Ammon's horn (tissue), 1 donor: ENCODE measurements at places on chromosomes 1 and 21.

DNA sequence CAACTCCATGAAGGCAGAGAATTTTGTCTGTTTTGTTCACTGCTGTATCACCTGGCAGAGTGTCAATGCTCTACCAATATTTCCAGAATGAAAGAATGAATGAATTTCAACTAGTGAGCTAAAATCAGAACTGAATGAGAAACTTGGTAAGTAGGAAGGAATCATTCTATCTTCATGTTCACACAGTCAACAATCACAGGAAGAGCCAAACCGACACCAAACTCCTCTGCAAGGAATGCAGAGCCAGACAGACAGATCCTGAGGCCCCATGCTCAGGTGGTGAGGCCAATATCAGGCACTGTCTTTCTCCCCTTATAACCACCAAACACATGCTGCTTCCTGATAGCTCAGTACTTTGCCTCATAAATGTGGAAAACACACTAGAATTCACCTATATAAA is 139.1 kb downstream of the SLC45A1 start:
- no peak for DNase-seq

GRCh38 chr1:23930270-23930669 is 17.1 kb upstream of the CNR2 start:
- no peak for DNase-seq

- DNase-seq = peak; percentile 76
Observed at GRCh38 chr1:183543619-183544204, 46.5 kb downstream of the NCF2 start.

DNA sequence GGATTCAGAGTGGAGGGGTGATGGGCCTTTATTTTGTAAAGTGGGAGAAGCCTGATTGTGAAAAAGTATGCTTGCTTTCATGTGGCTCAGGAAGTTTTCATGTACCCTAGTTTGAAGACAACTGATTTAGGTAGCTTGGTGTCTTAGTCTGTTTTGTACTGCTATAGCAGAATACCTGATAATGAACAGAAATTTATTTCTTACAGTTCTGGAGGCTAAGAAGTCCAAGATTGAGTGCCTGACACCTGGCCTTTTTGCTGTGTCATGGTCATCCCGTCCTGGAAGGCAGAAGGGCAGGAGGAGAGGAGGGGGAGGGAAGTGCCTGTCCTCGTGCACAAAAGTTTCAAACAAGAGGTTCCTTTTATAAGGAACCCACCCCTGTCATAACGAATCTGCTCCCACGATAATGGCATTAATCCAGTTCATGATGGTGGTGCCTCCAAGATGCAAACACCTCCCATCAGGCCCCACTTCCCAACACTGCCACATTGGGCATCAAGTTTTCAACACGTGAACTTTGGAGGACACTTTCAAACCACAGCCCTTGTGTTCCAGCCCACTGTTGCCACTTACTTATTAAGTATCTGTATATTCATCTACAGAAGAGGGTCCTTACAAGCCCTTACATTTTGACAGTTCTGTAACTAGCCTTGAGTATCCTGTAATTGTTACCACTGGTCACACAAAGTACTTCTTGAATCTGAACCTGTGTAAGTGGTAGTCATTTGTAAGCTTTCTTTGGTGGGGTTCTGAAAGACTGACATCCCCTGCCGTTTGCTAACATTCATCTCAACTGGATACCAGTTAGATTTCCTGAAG is 9.5 kb downstream of the UCK2 start:
- DNase-seq = no peak

GRCh38 chr21:26282058-26282457 is 111.5 kb upstream of the APP start:
- DNase-seq = no peak

GRCh38 chr1:51878308-51878615 is 265 bp downstream of the NRDC start:
- no peak for DNase-seq

- no peak for DNase-seq
Observed at GRCh38 chr1:22376976-22377375, 74.7 kb upstream of the ZBTB40 start.

DNA sequence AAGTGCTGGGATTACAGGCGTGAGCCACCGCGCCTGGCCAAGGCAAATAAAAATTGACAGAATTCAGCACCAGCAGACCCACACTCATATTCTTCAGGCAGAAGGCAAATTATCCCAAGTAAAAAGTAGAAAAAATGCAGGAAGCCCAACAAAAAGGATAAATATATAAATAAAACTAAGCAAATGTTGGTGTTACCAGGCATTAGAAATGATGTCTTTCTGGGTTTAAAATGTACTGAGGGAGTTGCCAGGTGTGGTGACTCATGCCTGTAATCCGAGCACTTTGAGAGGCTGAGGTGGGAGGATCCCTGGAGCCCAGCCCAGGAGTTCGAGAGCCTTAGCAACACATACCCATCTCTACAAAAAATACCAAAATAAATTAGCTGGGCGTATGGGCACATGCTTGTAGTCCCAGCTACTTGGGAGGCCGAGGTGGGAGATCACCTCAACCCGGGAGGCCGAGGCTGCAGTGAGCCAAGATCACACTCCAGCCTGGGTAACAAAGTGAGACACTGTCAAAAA is 6.3 kb downstream of the INTS11 start:
- DNase-seq = peak; percentile 79

- no peak for DNase-seq
Observed at GRCh38 chr21:24903994-24904635, 703.2 kb downstream of the MRPL39 start.

DNA sequence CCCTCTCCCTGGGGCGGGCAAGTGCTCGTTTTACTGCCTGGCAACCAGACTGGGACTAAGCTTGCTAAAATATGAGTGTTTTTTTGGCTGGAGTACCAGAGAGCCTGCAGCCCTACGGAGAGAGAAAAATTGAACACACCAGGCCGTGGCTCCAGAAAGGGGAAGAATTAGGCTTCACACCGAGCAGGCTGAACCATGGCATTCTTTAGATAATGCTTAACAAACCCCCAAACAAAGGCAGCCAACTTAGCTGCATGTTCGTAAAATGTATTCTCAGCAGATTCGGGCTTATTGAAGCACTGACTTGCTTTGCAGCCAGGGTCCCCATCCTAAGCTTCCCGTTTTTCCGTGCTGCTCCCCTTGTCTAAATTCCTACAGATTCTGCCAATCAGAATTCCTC is 76.6 kb downstream of the LMX1A start:
- peak; percentile 24 for DNase-seq

GRCh38 chr1:230208619-230209261 is 141.7 kb downstream of the GALNT2 start:
- DNase-seq = no peak

DNA sequence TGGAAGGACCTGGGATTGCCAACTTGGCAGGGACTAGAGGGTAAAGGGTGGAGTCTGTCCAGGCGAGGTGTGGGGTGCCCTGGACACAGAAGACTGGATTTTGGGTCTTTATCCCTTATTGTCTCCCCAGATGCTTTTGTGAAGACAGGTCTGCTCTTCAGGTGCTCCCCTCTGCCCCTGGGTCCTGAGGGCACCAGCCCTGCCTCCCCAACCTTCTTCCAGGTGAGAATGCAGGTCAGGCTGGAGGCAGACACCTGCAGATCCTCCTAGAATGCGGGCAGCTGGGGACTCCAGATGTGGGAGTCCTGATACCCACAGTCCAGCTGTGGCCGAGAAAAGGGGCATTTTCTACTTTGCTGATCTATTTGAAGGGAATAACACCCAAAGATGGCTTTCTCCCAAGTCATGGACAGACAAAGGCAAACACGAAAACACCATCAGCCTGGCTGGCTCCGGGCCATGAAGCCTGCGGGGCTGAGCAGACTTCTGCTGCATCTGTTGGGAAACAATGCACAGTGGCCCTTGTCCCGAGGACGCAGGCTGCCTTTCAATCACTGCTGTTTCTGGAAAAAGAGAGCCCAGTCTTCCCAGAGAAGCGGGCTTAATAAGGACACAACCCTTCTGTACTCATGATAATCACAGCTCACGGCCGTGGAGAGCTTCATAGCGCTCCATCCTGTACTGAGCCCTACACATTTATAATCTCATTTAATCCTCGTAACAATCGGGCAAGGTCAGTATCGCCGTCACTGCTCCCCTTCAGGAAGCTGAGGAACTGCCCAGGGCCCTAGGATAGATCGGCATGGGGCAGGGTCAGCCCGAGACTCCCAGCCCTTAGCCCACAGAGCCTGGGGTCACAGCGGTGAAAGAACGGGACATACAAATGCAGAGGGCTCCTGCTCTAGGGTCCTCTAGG is 62.0 kb upstream of the ABCG1 start:
- DNase-seq = peak; percentile 98

- no peak for DNase-seq
Observed at GRCh38 chr21:38420140-38420539, 78.1 kb downstream of the ERG start.

DNA sequence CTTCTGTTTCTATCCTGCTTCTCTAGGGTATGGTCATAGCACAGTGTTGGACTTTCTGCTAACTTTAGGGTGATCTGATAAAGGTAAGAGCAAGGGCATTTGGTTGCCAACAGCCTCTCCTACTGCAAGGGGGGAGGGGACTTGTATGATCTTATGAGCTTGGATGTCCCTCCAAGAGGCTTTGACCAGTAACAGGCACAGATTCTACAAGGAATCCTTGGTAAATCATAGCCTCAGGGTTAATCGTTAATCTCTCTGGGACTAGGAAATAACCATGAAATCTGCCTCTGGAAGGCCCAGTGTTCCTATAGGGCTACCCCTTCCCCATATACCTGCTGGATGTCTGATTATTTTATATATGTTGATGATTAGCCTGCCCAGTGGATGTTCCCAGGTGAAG is 134.8 kb upstream of the TNFSF4 start:
- DNase-seq = no peak

GRCh38 chr21:29301691-29302090 is 3.0 kb downstream of the BACH1 start:
- no peak for DNase-seq

- no peak for DNase-seq
Observed at GRCh38 chr1:43171312-43171875, 696 bp downstream of the EBNA1BP2 start.

GRCh38 chr1:217647791-217648190 is 16.6 kb downstream of the SPATA17 start:
- no peak for DNase-seq

- peak; percentile 20 for DNase-seq
Observed at GRCh38 chr1:119647228-119647733, 785 bp downstream of the ZNF697 start.

DNA sequence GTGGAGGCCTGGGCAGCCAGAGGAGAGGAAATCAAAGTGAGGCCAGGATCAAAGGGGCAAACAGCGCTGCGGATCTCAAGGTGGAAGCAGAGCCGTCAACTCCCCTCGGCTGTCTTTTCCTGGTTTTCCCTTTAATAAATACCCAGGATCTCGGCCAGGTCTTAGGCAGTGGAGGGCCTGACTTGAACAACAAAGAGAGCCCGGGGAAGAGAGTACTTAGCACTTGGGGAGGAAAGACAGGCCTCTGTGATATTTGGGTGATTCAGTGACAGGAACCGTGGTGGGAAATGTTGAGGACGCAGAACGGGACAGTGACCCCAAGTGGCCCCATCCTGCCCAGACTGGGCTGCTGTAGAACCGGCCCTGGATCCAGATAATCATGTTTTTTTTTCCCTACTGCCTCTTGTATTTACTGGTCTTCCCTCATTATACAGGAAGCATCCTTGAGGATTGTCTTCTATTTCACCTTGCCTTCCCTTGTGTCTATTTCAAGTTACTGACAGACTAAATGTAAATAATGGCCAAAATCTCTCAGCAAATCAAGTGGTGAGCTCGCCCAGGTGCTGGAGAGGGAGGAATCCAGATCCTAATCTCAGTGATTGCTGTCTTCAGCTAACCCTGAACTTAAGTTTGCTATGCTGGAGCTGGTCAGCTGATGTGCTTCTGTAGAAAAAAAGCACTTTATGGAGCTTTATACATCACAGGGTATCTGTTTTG is 2.8 kb upstream of the MIXL1 start:
- DNase-seq = no peak

GRCh38 chr1:24151175-24151533 is 8.2 kb upstream of the IL22RA1 start:
- no peak for DNase-seq

- DNase-seq = no peak
Observed at GRCh38 chr21:33339918-33340317, 15.1 kb downstream of the IFNAR1 start.

- no peak for DNase-seq
Observed at GRCh38 chr1:78178816-78179215, 133.1 kb downstream of the GIPC2 start.

- DNase-seq = no peak
Observed at GRCh38 chr1:8154621-8155052, 128.5 kb upstream of the ERRFI1 start.

- no peak for DNase-seq
Observed at GRCh38 chr1:18229625-18230024, 122.0 kb downstream of the IGSF21 start.

GRCh38 chr21:37555672-37556261 is 189.2 kb downstream of the DYRK1A start:
- DNase-seq = no peak

- no peak for DNase-seq
Observed at GRCh38 chr1:26996024-26996423, 2.5 kb downstream of the TRNP1 start.

- no peak for DNase-seq
Observed at GRCh38 chr1:177249231-177249630, 78.5 kb downstream of the BRINP2 start.

DNA sequence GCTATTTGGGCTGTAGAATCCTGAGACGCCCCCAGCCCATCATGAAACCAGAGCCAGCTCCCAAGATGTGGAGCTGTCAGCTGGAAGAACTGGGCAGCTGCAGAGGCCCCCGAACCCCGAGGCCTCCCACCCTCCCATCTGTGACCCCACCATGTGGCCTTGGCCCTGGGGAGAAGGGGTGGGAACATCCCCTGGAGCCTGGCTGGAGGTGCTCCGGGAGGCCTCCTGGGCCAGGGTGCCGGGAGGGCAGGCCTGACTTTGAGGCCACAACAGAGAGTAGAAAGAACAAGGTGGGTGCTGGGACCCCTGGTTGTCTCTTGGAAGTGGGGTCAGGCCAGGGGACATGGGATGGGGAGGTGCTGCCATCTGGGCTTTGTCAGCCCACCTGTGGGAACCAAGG is 6.0 kb upstream of the SMYD3 start:
- DNase-seq = no peak

DNA sequence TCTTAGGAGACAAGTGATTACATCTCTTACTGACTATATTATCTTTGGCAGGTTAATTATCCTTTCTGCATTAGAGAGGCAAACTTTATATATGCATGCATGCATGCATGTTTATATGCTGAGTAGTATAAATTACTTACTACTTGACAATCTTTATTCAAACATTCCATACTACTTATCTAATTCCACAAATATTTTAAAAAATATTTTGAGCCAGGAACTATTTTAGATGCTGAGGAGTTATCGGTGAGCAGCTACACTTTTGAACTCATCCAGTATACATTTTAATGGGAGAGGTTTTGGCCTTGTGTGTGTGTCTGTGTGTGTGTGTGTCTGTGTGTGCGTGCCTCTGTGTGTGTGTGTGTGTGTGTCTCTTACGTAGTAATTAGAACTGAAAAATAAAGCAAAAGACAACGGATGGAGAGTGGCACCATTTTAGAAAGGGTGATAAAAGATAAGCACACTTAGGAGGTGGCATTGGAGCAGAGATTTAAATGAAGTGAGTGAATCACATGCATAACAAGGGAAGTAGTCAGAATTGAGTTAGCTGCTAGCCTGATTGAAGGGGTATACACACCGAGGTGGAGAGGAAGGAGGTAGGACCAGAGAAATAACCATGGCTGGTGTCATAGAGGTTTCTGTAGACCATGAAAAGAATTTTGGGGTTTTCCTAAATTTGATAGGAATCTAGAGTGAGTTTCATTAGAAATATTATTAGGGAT is 1488.4 kb downstream of the MRPL39 start:
- no peak for DNase-seq

- DNase-seq = no peak
Observed at GRCh38 chr1:18528616-18529015, 47.9 kb downstream of the KLHDC7A start.
